ENCODE measurements at places on chromosomes 2 and 18. TPM values are rescaled to one million over a fixed set of nuclear protein-coding genes. Genes with fewer than 3 reads are reported as not detected.

VWC2L gene
- polyA plus RNA-seq, result not detected

UGT1A4 gene
- polyA plus RNA-seq, result 0.38 TPM

CHRND gene
- not detected for polyA plus RNA-seq

FBXO15 gene
- 0.75 TPM for polyA plus RNA-seq

DNA sequence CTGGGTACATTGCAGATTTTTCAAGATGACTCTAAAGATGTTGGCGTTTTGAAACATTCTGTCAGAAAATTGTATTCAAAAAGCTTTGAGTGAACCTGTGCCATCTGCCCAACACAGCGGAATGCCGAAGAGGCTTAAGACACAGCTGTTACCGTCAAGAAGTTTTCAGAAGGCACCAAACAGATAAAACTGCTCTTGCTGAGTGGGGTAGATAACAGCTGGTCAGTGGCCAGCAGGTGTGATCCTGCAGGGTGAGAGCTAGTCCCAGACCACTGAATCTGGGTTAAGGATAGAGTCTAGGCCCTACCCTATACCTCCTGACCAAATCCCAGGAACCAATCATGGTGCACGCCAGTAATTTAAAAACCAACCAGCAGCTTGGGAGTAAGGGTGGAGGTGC is 60.5 kb upstream of the B3GNT7 start:
- DNase-seq, result no peak

- no peak for DNase-seq
Measured at GRCh38 chr18:13658436-13659204, 67.7 kb downstream of the FAM210A start.

DNA sequence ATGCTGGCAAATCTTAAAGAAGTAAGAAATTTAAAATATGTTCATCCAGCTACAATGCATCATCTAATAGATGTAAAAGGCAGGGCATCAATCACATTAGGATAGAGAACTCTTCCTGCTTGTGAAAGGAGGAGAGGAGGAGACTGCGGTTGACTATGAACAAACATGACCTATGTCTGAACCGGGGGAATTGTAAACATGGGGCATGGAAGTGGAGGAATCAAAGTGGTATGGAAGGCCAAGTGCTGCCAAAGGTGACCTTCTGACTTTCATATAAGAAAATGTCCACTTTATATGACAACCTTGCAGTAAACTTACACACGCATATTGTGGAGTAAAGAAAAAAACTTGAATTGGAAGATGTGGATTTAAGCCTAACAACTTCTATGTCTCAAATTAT is 20.0 kb upstream of the SLC8A1 start:
- DNase-seq, result no peak

- no peak for DNase-seq
Measured at GRCh38 chr18:45916302-45916701, 50.8 kb downstream of the EPG5 start.

GRCh38 chr2:43551990-43552389 is 43.8 kb downstream of the THADA start:
- DNase-seq, result no peak

- no peak for DNase-seq
Measured at GRCh38 chr18:9827793-9828505, 57.8 kb upstream of the TXNDC2 start.

DNA sequence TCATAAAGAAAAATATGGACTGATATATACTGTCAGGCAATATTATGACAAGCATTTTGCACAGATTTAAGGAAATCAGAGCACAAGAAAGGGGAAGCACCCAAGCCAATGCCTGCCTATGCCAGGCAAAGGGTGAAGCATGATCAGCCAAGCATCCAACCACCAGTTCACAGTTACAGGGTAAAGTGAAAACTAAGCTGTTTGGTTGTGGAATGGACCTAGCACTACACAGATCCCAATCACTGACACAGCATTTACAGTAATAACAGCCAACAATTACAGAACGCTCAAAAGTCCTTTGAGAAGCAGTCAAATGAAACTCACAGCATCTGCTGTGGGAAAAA is 90.3 kb downstream of the SP3 start:
- DNase-seq, result no peak

GRCh38 chr2:88903749-88904353 is 212.4 kb downstream of the RPIA start:
- DNase-seq, result no peak

DNA sequence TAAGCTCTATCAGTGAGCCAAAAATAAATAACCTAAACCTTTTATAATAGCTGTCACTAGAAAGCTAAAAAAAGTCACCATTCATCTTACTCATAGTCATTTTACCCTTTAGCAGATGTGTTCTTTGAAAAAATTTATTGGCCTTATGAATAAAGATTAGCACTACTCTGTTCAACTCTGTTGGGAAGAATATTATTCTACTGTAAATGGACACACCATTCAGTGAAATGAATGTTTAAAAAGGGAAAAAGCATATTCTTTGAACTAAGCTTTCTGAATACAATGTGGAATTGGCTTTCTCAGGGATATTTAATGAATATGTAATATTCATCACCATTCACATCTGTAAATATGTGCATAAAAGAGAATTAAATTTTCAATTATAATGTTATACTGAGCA is 422.0 kb downstream of the CBLN2 start:
- no peak for DNase-seq

- DNase-seq, result no peak
Measured at GRCh38 chr18:13570856-13571495, 155.4 kb downstream of the FAM210A start.

Measured in stomach (tissue), 19 donors.